ENCODE measurements at places on chromosomes 7 and 10.

DNA sequence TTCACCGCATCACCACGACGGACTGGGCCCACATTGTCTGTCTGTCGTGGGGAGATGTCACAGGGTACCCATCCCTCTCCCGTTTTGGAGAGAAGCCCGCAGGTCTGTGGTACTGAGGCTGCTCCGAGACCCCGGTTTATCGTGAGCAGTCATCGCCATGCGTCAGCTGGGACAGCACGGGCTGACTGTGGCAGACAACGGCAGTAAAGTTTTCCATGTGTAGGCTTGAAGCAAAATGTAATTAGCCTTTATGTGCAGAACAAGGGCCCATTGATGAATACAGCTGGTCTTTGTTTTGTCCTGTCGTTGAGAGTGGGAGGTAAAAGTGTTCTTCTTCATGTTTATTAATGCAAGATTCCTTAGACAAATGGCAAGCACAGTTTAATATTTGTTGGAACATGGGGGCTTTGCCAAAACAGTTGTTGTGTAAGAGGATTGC lies 167.4 kb upstream of the SH2B2 start:
- no peak for DNase-seq

DNA sequence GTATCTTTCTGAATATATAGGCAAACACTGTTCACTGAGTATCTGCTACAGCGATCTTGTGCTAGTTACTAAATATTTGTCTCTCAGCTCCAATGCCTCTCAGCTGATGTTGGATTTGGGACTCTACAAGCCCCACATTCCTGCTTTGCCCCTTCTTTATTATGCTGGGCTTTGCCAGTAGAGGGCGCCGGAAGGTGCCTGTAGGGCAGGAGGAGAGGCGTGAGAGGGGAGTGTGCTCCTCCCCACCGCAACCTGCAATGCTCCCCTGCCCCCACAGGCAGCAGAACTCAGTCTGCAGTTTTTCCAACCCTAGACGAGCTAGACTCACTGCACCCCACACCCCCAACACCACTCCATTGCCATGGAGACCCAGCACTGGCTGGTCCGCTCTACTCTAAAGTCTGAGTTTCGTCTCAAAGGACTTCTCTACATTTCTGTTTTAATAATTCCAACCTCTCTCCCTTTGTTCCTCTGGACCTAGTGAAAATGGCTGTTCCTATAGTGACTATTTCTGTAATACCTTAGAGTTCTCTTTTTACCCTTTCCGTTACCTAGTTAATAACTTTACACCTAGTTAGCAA lies 337.6 kb downstream of the CCSER2 start:
- no peak for DNase-seq

DNA sequence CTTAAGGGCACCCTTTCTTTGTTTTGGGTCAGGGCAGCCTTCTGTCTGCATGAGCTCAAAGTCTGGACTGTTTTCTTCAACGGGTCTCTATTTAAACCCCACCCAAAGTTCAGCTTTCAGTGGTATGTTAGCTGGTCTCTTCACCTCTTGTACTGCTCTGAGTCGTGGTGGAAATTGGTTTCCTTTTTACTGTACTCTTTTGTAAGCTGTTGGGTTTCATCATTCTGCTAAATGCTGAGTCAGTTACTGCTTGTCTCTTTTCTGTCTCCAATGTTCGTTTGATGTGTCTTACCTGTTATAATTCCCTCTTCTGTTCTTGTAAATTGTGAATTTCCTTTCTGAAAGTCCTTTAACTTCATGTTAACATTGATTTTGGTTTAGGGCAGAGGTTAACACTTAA lies 64.1 kb upstream of the MALRD1 start:
- DNase-seq, result no peak

DNA sequence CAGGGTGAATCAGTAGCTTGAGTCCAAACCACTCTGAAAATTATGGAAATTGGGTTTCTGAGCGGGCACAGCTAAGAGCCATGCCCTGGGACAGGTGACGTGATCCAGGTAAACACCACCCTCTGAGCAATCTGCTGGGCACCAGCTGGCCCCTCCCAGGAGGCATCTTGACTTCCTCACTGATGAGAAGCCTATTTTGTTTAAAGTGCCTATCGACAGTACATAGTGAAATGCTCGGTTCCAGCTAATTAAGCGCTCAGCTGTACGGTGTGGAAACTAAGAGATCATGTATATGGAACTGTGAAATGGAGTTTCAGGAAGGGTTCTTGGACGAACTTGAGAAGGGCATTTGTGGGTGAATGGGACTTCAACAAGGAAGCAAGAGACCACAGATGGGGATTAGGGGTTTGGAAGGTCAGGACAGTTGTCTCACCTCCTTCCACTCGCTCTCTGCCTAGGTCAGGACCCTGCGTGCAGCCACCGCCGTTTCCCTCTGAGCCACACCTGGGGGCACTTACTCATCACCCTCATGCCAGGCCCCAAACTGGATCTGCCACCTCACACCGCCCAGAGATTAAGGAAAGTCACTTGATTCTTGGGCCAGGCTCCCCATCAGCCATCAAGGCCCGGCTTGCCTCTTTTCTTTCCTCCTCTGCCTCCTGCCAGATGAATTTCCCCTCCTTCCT lies 3.2 kb downstream of the ITPRIP start:
- no peak for DNase-seq

DNA sequence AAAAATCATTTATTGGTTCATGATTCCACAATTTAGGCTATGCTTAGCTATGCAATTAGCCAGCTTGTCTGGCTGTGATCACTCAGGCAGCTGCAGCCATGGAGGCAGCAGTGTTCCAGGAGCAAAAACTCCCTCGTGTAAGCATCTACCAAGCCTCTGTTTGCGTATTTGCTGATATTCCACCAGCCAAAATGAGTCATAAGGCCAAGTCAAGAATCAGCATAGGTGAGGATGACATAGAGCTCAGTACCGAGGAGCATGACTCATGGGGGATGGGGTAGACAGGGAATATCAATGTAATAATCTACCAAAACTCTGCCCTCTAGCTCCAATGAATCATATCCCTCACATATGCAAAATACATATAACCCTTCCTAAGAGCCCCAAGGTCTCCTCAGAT lies 63.3 kb downstream of the IMMP2L start:
- DNase-seq, result no peak

DNA sequence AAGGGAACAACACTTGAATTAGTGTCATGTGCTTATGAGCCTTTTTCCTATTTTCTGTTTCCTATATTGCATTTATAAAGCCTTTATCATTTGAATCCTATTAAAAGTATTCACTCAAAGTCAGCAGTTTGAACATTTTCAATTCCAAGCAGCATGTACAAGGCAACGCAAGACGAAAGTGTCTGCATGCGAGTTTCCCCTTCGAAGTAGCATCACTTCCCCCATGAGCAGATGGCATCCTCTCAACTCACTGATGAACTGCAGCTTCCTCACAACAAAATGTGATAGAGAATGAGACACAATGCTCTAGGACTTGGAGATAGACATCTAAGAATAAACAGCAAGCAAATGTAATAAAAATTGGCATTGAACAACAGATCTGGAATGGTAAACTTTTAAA lies 270.7 kb downstream of the PRPF18 start:
- no peak for DNase-seq

- no peak for DNase-seq
Observed at GRCh38 chr10:122112625-122113160, 123.7 kb downstream of the TACC2 start.

GRCh38 chr7:24975644-24976260 lies 4.2 kb downstream of the OSBPL3 start:
- no peak for DNase-seq

DNA sequence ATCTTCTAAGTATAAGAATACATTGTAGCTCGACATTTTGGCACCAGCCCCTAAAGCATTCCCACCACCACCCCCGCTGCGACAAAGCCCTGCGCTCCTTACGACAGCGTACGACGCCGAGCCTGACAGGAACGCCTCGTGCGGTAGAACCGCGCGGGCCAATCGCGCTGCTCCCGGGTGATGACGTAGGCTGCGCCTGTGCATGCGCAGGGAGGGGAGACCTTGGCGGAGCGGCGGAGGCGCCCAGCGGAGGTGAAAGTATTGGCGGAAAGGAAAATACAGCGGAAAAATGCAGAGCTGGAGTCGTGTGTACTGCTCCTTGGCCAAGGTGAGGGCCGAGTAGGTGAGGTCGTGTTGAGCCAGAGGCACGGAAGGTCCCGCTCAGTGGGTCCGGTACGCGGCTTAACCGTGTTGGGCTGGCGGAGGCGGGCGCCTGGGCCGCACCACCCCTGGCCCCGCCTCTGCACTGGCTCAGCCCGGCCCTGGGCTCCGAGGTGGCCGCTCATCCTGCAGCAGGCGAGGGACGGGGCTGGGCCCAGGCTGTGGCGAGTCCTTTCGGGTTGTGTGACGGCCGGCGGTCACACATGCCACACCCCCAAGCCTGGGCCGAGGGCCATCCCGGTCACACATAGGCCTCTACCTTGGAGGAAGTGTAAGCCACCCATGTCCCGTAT lies at the start of gene DLD:
TSS of gene DLD (plus strand) at position 222 of the 674 bp plus-strand sequence. CDS start at position 290, 68 bp downstream.
- peak; percentile 92 for DNase-seq

DNA sequence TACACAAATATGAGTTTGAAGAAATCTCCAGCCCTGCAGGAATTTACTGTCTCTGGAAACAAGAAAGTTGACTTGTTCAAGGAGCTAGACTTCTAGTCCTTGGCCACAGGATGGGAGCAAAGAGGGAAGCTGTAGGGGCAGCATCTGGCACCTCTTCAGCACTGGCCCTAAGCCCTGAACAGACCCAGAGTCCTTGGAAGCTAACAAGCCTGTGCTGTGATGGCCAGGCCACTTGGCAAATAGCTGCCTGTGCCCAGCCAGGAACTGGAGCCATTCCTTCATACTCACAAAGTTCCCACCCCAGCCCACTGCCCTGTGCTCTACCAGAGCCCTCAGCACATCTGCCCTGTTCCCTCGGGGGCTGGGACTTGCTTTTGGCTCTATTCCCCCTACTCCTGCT lies 9.4 kb upstream of the COL13A1 start:
- no peak for DNase-seq

All from CD4-positive, alpha-beta T cell (primary cell).